ENCODE measurements at places on chromosomes 13 and 19.

GRCh38 chr19:7255119-7255518 is 39.1 kb downstream of the INSR start:
- no peak for DNase-seq

DNA sequence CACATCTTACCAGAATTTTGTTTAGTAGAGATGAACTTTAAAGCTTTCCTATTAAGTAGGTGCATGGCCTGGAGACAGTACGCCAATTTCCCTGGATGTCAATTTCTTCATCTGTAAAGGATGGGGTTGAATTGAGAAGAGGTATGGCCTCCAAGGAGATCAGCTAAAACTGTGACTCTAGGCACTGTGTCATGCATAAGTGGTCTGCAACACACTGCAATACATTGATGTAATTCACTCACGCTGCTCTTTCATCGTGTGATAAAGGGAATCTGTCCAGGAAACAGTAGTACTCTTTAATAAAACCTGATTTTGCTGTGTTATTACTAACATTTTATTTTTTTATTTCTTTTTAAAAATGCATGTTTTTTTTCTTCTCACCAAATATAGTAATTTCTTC is 795.8 kb downstream of the DIAPH3 start:
- DNase-seq, result no peak

DNA sequence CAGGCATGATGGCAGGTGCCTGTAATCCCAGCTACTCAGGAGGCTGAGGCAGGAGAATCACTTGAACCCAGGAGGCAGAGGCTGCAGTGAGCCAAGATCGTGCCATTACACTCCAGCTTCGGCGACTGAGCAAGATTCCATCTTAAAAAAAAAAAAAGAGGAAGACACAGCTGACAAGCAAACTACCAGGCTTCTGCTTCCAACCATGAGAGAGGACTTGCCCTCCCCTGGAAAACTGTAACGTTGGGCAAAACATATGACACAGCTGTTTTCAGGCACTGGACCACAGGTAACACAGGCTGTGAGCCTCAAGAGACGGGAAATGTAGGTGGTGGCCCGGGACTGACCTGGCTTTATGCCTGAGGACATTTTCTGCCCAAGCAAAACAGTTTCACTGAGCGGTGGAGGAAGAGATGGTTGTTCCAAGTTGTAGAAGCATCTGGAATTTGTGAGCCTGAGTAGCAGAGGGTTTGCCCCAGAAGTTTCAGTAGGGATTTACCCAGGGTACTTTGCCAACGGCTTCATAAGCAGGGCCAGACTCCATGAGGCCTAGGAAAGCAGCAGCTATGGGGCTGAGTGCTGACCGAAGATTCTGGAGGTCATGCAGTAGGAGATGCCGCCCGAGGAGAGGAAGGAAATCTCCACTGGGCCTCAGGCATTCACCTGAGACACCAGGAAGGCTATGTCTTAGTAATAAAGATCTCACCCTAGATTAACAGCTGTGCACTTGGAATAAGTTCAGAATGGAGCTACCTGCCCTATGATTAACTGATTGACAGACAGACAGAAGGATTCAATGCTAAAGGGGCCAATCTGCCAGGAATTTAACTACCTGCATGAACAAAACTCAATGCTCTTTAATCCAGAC is 88.0 kb downstream of the ABCC4 start:
- DNase-seq, result peak; percentile 42

DNA sequence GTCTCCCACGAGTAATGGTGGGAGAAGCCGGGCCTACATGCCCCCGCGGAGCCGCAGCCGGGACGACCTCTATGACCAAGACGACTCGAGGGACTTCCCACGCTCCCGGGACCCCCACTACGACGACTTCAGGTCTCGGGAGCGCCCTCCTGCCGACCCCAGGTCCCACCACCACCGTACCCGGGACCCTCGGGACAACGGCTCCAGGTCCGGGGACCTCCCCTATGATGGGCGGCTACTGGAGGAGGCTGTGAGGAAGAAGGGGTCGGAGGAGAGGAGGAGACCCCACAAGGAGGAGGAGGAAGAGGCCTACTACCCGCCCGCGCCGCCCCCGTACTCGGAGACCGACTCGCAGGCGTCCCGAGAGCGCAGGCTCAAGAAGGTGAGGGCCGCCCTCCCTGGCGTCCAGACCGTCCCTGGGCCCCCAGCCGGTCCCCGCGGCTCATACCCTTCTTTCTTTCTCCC is 1.4 kb upstream of the USF2 start:
- peak; percentile 47 for DNase-seq

- DNase-seq, result no peak
Measured at GRCh38 chr19:45063851-45064801, 12.2 kb downstream of the ZNF296 start.

DNA sequence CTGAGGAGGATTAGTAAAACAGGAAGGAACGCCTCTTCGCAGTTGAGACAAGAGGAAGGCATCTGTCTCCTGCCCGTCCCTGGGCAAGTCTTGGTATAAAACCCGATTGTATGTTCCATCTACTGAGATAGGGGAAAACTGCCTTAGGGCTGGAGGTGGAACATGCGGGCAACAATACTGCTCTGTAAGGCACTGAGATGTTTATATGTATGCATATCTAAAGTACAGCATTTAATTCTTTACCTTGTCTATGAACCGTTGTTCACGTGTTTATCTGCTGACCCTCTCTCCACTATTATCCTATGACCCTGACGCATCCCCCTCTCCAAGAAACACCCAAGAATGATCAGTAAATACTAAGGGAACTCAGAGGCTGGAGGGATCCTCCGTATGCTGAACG is 722 bp upstream of the TIMM50 start:
- DNase-seq, result peak; percentile 83

DNA sequence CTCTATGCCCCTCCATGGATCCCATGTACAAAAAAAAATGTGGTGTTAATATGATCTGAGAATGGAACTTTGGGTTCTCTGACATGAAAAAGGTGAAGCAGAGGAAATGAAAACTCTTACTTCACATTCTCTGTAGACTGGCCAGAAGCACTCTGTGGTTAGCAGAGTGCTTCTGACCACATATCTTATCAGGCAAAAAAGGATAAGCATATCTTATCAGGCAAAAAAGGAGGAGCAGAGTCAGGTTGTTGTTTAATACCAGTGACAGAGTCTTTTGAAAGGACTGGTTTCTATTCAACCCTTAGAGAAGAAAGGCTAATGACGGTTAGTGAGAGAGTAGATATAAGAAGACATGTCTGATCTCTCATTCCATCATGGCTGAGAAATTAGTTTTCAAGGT is 1404.8 kb downstream of the SLITRK1 start:
- DNase-seq, result no peak

GRCh38 chr13:75569576-75569975 is 20.0 kb downstream of the UCHL3 start:
- no peak for DNase-seq

DNA sequence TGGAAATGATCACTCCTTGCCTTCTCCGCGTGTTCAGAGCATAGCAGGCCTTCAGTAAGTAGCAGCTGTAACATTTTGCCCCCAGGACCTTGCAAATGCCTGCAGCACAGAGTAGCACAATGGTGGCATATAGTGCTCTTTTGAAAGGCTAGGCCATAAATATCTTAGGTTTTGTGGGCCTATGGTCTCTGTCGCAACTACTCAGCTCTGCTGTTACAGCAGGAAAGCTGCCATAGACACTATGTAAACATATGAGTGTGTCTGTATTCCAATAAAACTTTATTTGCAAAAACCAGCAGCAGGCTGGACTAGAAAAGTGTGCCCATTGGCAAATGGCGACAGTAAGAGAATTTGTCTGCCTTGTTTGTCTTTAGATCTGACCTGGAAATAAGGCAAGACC is 9.4 kb downstream of the ITPKC start:
- no peak for DNase-seq

DNA sequence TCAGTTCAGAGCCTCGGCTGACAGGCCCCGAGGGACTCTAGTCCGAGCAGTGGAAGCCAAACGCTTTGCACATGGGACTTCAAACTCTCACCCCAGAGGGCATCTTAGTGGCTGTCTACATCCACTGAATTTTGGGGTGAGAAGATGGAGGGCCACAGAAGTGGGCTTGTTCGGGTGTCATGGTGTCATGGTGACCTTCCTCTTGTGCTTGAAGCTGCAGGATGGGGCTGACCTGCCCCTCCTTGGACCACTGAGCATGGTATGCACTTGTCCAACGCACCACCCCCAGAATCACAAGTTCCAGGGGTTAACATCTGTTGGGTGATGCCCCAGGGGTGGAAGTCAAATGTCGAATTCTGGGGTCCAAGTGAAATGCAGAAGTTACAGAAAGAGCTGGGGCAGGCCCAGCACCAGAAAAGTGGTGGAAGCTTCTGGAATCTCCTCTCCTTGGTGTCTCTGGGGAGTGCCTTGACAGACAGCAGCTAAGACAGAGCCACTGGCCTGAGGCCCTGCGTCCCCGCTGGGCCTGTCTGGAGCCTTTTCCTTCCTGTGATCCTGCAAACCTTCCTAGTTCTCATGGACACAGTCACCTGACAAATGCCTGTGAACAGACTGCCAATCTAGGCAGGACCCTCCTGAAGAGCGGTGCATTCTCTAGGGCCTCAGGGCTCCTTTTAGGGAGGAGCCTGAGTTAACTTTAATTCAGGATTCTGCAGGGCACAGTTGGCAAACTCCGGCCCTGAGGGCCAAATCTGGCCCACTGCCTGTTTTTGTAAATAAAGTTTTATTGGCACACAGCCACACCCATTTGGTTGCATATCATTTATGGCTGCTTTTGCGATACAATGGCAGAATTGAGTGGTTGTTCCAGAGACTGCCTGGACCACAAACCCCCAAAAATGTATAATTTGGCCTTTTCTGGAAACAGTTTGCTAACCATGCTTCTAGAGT is 65.1 kb upstream of the RANBP3 start:
- DNase-seq, result no peak

DNA sequence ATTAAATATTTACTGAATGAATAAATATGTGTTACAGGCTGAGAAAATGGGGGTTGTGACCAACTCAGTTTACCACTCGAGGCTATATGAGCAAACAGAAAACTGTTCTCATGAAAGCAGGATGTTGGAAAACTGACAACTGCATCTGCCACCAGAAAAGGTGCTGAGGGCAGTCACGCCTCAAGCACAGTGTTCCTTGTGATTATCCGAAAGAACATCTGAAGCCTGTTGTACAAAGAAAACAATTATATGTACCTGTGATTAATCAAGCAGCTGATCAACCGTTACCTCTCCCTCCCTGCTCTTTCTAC is 6.2 kb upstream of the KLK13 start:
- no peak for DNase-seq

- DNase-seq, result peak; percentile 89
Measured at GRCh38 chr13:76425935-76426334, 460.3 kb downstream of the KCTD12 start.

- no peak for DNase-seq
Measured at GRCh38 chr13:63463782-63464610, 2048.3 kb upstream of the PCDH20 start.

- peak; percentile 89 for DNase-seq
Measured at GRCh38 chr13:25375727-25376358, 4.1 kb downstream of the ATP8A2 start.

DNA sequence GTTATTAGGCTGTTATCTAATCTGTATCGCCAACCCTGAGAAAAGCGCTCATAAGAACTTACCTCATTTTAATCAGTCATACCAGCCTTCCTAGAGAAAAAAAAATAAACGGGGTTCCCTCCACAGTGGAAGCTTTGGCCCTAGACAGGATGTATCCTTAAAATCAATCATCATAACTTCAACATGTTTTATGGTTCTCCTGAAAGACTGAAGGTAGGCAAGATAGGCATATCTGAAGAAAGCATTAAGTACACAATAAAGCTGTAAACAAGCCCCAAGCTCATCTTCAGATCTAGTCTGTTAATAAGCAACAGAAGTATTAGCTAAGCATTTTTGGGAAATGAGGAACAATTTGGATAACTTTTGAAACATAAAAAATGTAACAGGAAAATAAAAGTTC is 18.7 kb upstream of the SERP2 start:
- DNase-seq, result peak; percentile 56

DNA sequence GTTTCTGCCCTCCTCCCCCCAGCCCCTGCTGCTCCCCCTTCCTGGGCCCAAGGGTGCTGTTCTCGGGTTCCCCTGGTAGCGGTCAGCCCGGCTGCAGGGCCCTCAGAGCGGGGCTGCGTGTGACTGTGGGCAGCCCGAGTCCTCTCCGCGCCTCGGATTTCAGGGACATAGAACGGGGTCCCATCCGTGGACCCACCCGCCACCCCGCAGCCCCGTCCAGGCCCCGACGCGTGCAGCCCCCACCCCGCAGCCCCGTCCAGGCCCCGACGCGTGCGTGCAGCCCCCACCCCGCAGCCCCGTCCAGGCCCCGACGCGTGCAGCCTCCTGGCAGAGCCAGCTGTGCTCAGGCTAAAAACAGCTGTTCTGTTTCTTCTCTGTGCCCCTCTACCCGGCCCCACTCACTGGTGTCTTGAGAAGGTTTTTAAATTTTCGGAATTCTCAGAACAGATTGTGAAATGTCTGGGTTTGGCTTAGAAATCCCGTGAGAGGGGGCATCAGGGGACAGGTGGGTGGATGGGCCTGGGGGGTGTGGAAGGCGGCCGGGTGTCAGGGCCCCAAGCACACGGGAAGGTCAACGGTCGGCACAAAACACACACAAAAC is 5.5 kb upstream of the PRTN3 start:
- no peak for DNase-seq

GRCh38 chr19:31312009-31312676 is 37.1 kb downstream of the TSHZ3 start:
- DNase-seq, result no peak

- no peak for DNase-seq
Measured at GRCh38 chr19:58153386-58153785, 2.8 kb upstream of the ZNF329 start.

DNA sequence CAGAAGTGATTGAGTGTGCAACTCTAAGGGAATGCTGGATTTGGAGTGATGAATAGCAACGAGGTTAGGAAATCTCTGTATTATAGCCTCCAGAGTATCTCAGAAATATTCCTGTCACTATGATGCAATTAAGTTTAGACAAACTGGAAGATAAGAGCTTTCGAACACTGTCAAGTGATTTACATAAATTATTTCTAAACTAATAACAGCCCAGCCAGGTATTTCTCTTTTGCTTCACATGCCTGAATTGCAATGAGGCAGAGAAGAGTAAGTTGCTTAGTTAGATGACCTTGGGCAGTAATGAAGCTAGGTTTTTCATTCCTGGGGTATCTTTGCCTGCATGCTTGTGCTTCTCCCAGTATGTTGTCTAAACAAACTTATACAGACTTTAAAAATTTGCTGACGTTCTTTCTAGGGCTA is 134.5 kb downstream of the LMO7 start:
- no peak for DNase-seq

GRCh38 chr13:102657630-102658029 is 37.2 kb downstream of the METTL21C start:
- DNase-seq, result no peak

GRCh38 chr13:71661921-71662320 is 205.1 kb downstream of the DACH1 start:
- DNase-seq, result no peak

GRCh38 chr13:111521030-111521429 is 200.6 kb downstream of the TEX29 start:
- no peak for DNase-seq

GRCh38 chr19:2726904-2727639 is 5.9 kb upstream of the DIRAS1 start:
- no peak for DNase-seq

GRCh38 chr13:99129050-99129449 is 71.6 kb upstream of the UBAC2 start:
- DNase-seq, result no peak

GRCh38 chr19:58021541-58022282 is 12.1 kb upstream of the ZSCAN1 start:
- DNase-seq, result peak; percentile 85
